AG08396 (cell line): ENCODE measurements at places on chromosomes 3 and 15.

DNA sequence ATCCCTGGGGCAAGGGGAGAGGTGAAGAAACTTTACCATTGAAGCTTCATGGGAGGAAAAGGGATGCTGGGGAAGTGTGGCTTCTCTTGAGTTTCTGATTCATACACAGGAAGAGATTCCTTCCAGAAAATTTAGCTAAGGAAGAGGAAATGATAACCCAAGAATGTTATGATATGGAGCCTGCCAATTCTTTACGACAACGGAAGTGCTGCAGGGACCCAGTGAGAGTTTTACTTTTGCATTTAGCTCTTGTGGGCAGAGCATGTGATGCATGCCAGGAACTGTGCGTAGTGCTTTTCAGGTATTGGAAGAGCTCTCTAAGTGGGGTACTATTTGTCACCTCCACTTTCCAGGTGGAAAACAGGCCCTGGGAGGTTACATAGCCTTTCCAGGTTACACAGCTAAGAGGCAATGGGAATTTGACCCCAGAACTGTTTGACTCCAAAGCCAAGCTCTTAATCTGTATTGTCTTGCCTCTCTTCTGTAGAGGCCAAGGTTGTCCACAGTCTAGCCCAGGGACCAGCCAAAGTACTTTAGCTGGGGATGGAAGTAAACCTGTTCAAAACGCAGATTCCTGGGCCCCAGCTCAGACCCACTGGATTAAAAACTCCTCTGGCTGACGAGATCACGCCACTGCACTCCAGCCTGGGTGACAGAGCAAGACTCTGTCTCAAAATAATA, 23.0 kb downstream of the CMTM7 start:
- DNase-seq, result no peak

DNA sequence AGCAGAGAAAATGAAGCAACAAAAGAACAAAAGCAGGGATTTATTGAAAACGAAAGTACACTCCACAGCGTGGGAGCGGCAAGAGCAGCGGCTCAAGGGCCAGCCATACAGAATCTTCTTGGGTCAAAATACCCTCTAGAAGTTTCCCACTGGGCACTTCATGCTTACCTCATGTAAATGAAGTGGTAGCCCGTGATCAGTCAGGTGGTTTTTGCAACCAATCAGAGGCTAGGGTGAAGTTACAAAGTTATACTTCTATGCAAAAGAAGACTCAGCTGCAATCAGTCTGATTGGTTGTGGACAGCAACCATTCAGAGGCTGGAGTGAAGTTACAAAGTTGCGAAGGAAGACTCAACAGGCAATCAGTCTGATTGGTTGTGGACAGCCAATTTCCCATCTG, 37.8 kb upstream of the TRH start:
- peak; percentile 44 for DNase-seq

DNA sequence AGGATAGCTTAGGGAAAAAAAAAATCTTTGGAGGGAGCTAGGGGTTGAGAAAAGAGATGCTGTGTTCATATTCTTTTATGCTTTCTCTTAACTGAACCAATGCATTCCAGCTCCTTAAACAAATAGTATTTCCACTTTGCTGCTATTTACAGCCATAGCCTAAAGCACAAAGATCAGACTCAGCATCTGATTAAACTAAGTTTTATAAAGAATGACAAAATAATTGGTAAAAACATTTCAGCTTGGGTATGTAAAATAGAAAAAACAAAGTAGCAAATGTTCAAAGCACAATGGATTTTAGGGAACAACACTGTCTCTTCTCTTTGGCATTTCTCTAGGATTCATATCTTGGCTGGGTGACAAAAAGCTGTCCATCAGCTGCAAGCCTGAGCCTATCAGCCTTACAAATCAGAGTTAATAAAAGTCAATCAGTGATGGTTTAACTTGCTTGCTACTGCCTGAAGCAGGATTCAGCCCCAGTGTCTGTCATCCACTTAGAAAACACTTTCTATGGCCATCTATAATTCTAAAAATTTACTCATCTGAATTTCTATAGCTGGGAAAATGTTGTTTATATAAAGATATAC, 232.1 kb upstream of the CDIN1 start:
- no peak for DNase-seq

- DNase-seq, result no peak
Observed at GRCh38 chr15:101396484-101397261, 92.8 kb downstream of the PCSK6 start.

- no peak for DNase-seq
Observed at GRCh38 chr3:130537673-130538304, 20.8 kb downstream of the COL6A6 start.

GRCh38 chr3:169448501-169448900, 215.0 kb downstream of the MECOM start:
- DNase-seq, result no peak

DNA sequence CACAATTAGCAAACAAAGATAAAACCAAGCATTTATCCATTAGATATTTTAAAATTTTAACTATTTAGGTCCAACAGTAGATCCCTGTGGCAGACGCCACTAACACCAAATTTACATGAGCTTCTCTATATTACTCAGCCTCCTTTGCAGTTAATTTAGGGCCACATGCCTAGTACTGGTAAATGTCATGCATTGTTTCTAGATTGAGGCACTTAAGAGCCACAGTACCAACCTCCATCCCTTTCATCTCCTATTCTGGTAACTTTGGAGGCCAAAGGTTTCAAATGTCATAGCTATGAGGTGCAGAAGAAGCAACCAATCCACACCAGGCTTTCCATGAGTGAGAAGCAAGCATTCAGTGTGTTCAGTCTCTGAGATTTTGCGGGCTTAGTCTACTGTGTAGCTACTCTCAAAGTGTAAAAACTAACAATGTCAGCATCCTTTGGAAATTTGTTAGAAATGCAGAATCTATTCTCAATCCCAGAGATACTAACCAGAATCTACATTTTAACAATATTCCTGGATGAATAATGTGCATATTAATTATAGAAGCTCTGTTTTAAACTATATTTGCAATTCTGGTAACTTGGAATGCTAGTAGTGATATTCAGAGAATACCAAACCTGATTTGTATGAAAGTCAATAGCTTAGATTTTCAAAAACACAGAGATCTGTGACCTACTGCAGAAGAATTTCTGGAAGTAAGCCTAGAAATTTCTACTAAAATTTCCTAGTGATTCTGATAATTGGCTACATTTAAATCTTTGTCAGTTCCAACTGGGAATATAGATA, 206.3 kb upstream of the CD96 start:
- no peak for DNase-seq

GRCh38 chr3:132399054-132399929, 18.0 kb upstream of the DNAJC13 start:
- DNase-seq, result peak; percentile 81

- no peak for DNase-seq
Observed at GRCh38 chr3:153820035-153820434, 301.2 kb upstream of the ARHGEF26 start.

DNA sequence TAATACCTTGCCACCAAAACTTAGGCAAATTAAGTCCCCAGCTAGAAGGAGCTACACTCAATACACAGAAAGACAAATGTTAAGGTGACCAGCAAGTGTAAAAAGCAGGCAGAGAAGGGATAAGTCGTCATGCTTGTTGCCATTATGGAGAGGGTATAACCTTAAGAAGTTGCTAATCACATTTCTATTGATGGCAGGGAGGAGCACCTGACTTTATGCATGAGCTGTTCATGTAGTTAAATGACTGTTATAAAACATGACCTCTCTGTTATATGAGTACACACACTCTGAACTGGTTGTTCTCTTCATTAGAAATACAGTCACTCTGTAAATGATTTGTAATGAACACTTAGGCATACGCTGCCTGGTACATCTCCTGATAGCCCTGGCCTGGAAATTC, 6.6 kb upstream of the CCNL1 start:
- no peak for DNase-seq

- peak; percentile 38 for DNase-seq
Observed at GRCh38 chr3:111072031-111072921, 660 bp downstream of the NECTIN3 start.

DNA sequence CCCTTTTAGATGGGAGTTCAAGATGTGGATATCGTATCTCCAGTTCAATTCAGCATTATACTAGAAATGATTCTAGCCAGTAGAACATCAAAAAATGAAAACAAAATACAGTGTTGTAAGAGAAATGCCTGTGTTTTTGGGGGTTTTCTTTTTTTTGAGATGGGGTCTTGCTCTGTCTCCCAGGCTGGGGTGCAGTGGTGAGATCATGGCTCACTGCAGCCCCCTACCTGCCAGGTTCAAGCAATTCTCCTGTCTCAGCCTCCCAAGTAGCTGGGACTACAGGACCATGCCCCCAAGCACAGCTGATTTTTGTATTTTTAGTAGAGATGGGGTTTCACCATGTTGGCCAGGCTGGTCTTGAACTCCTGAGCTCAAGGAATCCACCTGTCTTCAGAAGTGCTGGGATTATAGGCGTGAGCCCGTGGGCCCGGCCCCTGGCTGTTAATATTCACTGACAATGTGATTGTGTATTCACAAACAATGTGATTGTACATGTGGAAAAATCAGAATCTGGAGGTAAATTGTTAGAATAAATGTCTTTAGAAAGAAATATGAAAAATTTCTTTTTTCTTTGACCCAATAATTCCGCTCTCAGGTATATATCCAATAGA, 59.0 kb downstream of the ARIH1 start:
- no peak for DNase-seq

DNA sequence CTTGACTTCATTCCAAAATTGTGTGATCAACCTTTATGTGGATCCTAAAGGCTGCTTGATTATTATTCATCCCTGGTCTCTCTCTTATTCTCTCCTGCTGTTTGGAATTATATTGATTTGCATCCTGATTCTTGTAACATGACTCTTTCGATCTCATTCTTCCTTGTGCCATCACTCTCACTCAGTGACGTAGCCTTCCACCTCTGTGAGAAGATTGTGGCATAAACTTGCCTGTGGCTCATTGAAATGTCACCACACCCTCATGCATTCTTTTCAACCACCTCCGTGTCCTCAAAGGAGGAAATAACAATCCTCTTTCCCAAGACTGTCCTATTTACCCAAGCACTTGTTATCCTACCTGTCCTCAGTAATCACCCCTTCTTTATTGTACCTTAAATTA, 41.3 kb upstream of the GCNT3 start:
- no peak for DNase-seq

DNA sequence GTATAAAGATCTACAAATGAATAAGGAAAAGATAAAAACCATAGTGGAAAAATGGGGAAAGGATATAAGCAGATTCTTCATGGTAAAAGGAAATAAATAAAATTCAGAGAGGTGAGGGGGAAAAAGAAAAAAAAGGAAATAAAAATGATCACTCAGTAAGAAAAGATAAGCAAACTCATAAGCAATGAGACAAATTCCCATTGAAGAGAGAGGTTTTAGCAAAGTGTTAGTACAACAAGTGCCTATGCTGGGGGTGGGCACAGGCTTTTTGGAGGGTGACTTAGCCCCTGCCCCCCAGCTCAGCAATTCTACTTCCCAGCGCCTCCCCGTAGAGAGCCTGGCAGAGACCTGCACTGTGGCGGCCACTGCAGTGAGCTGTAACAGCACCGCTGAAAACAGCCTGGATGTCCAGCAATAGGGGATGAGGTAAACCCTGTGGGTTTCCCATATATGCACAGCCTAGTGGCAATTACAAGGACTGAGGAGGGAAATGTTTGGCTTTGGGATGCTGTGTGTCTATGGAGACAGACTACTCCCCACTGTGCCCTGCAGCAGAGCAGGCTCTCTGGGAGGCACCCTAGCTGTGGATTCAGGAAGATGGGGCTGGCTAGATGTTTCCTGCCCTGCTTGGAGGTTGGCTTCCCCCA, 23.7 kb upstream of the SFMBT1 start:
- no peak for DNase-seq

GRCh38 chr15:50350621-50351020, 4.4 kb downstream of the GABPB1 start:
- DNase-seq, result no peak

- no peak for DNase-seq
Observed at GRCh38 chr15:101480613-101481380, 8.7 kb downstream of the PCSK6 start.

DNA sequence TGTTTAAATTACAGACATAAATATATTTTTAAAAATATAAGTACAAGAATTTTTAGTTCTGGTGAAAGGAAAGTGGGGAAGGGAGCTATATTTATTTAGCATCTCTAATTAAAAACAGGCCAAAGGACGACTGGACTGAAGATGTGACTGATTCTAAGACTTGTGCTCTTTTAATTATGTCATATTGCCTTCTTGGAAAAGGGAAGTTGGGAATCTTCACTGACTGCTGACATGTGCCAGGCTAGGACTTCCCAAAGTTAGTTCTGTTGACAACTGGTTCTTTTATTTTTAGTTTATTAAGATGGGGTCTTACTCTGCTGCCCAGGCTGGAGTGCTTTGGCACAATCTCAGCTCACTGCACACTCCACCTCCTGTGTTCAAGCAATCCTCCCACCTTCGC, 13.5 kb downstream of the CNOT10 start:
- no peak for DNase-seq

DNA sequence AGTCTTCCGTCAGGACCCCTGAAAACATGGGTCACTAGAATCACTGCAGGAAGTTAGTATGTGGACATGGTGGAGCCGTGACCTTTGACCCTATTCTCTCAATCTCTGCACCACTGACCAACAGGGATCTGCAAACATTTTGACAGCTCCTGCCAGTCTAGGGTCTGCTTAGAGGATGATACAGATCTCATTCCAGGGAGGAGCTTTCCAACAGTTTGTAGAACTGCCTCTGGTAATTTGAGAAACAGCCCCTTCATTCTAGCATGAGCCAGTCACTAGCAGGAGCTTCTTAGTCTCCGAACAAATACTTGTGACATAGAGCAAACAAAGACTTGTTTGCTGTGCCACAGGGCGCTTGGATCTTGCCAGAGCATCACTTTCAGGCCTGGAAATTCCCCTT, 270.3 kb upstream of the CFAP20DC start:
- DNase-seq, result no peak

DNA sequence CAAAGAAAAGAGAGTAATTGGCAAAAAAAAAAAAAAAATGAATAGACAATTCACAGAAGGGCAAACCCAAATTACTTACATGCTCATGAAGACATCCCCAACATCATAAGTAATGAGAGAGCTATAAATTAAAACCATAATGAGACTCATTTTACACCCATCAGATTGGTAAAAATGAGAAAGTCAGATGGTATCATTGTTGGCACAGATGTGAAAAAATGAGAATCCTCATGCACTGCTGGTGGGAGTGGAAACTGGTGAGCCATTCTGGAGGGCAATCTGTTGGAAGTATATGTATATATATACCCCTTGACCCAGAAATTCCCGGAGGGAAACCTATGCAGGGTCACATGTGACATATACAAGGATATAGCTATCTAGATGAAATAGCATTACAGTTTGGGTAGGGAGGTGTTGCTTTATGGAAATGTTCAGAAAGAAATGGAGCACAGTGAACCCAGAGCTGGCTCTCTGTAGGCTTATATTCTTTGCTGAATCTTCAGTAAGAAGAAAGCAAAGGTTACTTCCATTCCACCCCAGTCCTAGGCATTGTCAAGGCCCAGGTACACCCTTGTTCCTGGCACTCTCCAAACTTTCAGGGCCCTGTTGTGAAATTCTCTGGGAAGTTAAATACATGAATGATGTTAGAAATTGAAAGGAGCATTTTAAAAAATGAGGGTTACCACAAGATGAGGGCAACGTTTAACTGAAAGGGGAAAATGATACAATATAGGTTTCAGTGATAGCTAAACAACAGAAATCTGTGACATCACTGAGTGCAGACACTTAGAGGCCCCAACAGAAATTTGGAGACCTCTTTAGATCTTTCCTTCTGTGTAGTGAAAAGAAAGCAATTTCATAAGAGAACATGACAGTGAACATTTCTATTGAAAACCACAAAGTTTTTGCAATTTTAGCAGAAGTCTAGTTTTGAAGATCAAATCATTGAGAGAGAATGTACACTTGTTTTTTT, 132.7 kb upstream of the TPRG1 start:
- no peak for DNase-seq

- DNase-seq, result no peak
Observed at GRCh38 chr3:161927131-161927530, 430.5 kb downstream of the OTOL1 start.
